ENCODE measurements at places on chromosomes 4 and X.

DNA sequence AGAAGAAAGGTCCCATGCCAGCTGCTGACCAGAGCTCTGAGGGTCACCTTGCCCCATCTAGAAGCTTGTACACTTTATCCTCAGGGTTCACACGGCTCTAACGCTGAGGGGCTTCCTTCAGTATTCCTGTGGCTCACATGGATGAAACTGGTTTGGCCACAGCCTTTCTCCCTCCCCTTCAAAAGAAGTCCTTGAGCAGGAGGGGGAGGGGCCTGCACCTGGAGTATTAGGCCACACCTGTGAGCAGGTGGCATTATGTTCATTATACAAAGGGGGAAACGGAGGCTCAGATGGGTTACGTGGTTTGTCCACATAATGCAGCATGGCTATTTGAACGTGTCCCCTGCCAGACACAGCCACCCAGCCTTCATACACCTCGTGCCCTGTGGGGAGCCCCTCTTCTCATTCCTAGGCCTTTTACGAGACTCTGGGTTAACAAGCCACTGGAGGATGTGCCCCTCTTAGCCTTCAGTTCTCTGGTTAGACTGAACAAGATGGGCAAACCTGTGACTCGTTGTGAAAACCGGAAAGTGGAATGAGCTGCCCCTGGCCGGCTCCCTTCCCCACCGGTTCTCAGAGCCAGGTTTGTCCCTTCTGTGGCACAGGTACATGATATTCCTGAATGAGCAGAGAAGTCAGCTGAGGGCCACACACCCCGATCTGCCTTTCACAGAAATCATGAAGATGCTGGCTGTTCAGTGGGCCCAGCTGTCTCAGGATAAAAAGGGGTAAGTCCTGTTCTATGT lies 27.2 kb upstream of the JAKMIP1 start:
- no peak for DNase-seq

- DNase-seq = no peak
These were observed 104.9 kb upstream of the ARMCX2 start for GRCh38 chrX:101764538-101764937.

DNA sequence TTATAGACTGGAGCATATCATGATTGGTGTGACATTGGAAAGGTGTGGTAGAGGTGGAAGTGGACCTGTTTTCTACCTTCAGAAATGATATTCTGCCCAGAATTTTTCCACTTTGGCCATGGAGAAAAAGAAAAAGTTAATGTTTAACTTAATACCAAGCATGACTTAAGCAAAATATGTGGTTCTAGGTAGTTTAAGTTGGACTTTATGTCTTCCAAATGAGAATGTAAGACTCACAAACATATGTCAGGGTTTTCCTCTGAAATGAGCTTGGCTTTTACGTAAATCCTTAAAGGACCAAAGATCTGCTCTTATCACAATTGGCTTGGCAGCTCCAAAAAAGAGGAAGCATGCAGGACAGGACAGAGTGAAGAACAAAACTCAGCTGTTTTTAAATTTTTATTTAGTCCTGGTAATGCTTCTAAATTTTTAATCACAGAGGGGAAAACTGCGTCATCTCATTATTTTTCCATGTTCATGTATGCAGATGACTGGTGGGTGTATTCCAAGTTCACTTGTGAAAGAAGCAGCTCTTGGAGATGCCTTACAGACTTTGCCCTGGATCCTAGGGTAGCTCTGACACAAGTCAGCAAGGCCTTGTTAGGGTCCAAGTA lies 98.2 kb downstream of the ANK2 start:
- DNase-seq = no peak

DNA sequence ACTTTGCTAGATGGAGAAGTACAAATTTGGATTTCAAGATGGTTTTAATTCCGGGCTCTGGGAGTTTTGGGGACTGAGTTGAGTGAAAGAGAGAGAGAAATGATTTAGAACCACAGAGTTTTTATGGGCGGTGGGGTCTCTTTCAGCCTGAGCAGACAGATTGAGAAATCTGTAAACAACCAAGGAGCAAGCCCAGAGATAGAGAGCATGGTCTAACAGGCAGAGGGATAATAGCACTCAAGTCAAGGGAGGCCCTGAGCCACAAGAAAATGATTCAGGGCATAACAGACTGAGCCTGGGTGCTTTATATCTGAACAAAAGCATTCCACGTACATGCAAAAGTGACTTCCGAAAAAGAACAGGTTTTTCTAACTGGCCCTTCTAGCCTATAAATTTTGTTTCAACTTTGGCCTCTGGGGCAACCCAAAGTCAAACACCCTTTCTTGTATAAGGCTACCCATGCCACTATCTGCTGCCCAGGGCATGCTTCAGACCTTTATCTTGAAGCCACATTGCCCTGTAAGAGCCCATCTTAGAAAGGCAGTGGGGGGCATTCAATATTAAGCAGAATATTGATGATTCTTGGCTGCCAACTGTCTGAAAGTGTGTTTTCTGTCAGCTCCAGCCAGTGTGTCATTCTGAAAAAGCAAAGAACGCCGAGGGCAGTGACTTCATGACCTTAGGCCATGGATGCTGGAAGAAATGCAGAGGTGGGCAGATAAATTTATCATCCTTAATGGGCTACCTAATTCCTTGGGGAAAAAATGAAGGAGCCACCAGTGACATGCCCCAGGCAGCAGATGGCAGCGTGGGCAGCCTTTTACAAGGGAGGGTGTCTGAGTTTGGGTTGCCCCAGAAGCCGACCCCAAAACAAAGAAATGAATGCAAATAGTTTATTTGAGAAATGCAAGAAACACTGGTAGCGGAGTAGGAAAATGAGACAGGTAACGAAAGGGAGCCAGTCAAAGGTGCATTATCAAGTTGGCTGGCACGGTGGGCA lies 637.6 kb downstream of the MID1IP1 start:
- no peak for DNase-seq

DNA sequence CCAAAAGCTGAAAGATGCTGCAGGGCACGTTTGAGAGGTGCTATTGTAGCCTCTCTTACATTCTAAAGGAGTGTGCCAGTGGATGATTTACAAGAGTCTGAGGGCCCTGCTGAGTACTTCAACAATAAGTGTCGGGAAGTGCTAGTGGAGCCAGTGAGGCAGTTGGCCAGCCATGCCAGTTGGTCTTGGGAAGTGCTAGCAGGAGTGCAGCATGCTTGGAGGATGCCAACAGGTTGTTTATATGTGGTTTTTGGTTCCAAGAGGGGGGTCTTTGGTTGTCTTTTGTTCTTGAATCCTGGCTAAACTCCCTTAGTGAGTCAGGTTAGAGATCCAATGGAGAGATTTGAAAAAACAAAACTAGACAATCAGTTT lies 335.3 kb downstream of the PABPC4L start:
- DNase-seq = no peak

DNA sequence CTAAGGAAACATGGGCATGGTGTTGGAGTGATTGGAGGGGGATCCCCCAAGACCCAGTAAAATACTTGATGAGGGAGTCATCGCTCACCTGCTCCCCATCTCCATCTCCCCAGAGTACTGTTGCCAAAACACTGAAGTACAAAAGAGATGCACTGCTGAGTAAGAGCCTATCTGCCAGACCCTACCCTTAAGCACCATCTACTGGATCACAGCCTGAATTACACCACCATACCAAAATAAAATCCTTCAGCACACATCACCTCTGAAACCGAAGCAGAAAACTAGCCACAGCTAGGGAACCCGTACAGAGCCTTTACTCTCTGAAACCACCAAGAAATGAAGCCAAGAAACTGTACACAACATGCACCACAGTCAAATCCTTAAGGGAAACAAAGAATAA lies 466.3 kb upstream of the ACTRT1 start:
- DNase-seq = no peak

DNA sequence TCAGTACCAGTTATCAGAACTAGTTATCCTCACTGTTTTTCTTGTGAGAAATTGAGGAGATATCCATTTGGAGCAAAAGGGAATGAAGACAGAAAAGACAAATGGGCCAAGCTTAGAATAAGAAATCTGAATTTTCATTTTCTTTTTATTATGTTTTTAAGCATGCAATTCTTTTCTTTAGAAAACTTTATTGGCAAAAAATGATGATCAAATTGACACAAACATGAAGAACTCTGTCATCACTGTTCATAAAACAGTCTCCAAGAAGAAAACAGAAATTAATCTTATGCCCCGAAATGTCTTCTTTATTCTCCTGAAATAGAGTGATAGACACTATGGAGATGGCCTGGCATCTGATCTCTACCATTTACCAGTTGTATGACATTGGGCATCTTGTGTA lies 139.0 kb downstream of the ARHGAP24 start:
- no peak for DNase-seq

DNA sequence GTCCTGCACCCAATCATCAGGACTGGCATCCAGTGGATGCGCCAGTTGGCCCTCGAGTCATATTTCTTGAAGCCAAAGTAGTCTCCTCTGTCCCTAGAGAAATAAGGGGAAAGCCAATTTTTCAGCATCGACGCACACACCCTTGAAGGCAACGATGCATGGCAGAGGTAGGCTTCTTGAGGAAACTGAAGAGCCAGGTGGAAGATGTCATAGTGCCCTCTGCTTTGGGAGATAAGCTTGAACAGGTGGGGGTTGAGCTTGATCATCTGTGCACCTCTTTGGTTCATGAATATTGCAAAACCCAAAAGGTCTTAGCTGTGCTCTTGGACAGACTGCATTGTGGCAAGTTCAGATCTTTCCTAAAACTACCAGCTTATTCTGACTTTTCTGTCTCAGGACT lies 34.6 kb upstream of the WDR1 start:
- no peak for DNase-seq

DNA sequence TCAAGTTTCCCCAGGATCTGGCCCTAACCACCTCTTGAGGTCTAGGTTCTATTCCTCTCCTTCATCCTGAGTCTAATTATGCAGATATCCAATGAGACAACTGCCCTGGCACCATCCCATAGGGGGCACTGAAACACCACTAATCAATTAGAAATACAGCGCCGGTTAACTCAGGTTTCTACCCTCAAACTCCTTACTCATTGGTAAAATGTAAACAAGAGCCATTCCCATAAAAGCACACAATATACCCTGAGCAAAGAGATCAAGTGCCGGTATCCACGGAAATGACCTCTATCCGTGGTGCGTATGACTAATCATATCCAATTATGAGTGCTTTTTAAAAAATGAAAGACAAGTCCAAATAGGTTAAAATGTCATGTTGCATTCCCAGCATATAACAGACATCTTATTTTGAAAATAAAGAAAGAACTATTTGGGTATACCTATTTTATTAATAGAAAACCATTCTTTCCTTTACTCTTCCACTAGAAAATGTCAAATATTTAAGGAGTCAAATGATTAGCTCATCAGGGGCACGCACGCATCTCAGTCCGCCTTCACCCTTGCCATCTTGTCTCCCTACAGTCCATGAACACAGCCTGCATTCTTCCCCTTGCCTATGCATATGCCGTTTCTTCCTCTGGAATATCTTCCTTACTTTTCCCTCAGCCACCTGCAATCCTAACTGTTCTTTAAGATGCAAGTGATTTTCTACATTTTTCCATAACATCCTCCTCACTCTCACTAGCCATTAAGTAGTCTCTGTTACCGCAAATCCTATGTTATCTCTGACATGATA lies 141.1 kb downstream of the MAML3 start:
- peak; percentile 3 for DNase-seq

GRCh38 chr4:11436084-11436483 lies 7.4 kb upstream of the HS3ST1 start:
- no peak for DNase-seq

DNA sequence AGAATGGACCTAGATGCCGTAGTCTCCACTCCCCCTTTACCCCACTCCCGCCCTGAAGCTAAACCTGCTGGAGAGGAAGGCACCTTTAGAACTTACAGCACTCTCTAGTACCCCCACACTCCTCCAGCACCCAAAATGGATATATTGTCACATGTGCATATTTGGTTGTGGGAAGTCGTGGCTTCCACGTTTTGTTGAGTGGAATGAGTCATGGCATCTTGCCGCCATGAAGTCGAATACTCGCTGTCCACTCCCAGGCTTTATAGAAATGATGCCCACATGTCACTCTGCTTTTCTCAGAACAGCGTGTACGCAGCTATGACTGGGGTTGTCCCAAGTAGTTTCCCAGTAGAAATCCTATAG lies 545 bp downstream of the ABCE1 start:
- DNase-seq = no peak

DNA sequence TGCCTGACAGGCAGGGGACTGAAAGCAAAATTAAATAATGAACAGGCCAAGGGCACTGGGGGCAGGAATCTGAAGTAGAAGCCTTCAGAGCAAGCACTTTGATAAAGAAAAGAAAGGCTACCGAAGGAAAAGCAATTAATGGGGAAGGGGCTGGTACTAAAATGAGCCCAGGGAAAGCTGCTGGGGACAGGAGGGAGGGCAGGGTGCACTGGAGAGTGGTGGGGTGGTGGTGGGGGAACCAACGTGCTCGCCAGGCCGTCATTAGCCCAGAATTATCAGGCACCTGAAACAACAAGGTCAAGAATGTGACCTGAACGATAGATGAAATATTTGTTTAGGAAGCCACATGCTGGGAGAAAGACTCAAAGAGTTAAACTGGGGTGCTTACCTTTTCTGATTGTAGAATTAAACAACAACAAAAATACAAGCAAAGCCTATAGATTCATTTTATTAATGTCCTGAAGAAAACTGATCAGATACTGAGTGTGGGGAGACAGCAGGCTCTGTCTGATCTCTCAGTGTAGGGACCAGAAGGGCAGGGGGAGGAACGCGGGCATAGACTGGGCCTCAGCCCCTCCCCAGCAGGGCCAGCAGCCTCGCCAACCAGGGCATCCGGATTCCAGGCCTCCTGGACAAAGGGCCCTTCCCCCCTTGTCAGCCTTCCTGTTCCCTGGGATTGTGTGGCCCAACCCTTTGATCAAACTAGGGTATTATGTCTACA lies 239.7 kb upstream of the KLF3 start:
- no peak for DNase-seq

DNA sequence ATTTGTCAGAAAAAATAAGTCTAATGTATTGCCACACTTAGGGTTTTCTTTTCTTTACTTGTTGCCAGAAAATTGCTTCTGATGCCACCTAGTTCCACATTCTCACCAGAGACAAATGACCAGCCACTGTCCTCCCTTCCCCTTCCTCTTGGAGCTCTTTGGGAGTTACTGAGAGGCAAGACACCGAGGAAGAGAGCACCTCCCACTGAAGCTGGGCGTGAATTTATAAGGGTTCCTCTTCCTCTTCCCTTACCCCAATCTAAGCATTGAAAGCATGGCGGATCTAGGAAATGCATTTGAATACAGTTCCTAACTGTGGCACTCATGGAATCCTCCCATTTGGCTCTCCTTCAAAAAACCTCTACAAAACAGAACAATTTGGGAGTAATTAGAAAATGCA lies 30.0 kb downstream of the ANXA3 start:
- no peak for DNase-seq

DNA sequence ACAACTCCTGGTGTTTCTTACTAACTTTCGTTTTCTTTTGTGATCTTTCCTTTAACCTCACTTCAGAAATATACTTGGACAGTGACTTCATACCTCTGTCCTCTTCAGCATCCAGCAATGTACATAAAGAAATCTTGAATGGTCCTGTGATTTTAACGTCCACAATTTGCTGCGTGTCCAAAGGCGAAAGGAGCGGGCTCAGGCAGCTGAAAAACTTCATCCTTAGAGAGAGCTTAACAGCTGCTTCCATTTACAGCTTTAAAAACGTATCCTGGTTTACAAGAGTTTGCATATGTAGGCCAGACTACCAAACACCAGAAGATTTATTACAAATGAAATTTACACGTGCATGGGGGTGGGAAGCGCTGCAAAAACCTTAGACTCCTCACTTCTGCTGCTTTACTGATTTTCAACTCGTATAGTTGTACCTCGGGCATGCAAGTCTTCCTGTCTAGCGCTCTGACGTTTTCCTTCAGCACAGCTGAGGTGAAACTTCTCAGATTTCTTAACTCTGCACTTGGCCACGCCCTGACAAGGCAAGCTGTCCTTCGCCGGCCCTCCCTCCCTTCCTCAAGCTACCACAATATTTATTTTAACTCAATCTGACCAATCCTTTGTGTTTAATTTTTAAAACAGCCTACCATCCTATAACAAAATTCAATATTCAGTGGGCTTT lies 406.4 kb downstream of the FAM47A start:
- no peak for DNase-seq
